Type B pancreatic cell (in vitro differentiated cells): ENCODE measurements at places on chromosomes 2 and 18. TPM values are rescaled to one million over a fixed set of nuclear protein-coding genes. Genes with fewer than 3 reads are reported as not detected.

DNA sequence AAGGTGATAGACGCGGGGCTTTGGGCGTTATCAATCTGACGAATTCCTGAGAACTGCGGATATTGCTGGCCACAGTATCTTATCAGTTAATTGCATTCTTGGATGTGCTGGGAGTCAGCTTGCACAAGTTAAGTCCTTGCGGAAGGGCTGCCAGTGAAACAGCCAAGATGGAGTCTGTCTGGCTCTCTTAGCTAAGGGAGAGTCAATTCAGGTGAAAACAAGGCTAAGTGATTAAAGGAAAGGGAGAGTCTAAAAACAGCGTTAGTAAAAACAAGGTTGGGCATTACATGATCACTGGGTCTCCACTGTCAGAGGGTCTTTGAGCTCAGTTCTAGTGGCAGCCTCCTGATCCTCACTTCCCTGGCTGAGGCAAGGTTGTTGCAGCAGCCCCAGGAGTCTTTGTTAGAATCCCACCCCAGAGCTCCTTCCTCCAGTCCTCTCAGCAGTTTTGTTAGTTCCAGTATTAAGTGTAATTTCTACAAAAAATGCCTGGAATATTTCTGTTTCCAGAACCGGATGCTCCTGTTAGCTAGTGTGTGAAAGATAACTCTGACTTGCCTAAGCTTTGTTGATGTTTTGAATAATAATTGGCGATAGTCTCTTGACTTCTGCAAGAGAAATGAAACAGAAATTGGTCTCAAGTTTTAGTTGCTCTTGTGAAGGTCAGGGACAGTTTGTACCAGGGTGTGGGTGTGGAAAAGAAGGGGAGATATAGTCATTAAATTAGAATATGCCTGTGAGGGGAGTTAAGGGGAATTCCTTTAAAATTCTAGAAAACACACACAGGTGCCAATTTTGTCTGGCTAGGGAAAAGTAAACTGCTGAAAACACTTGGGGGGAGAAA is 10.6 kb downstream of the CFLAR start:
- no peaks in the 10 kb centered on the region for H3K36me3 ChIP-seq
- peaks cover 38% of the 10 kb centered on the region for H3K4me1 ChIP-seq
- H3K4me3 ChIP-seq: no peak overlapping the region
- peak overlapping the region; percentile 88 for H3K27ac ChIP-seq
- no peaks in the 10 kb centered on the region for H3K27me3 ChIP-seq

DNA sequence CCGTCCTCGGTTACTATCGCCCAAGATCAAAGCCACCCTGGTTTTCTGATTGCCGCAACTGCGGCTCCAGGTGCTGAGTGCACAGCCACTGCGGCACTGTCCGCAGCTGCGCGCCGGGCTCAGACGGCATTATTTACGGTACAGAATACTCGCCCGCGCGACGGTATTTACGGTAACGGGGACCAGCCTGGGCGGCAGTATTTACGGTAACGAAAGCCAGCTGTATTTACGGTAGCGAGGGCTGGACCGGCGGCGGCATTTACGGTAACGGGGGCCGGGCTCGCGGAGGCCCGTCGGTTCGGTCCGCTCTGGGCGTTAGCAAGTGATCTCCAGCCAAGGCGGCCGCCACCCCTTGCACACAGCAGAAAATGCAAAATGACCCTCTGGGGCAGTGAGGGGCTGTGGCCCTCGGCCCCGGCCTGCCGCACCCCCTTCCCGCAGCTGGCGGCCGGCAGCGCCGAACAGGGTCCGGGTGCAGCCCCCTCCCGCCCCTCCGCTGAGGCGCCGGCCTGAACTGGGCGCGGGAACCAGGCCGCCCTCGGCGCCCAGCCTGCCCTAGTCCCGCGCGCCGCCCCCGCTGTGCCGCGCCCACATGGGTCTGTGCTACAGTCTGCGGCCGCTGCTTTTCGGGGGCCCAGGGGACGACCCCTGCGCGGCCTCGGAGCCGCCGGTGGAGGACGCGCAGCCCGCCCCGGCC is at the start of gene GNAL:
GNAL (plus strand) TSS at position 293 of the 697 bp plus-strand sequence; CDS start at position 593, 300 bp downstream.
- no peaks in the 10 kb centered on the region for H3K4me1 ChIP-seq
- DNase-seq: peak; percentile 89
- H3K4me3 ChIP-seq: peak within 1 kb of the TSS; percentile 92

The ALPI gene
- total RNA-seq: 1.5 and 6.5 TPM in 2 replicates

The TSPYL6 gene
- not detected in 2 replicates for total RNA-seq

DNA sequence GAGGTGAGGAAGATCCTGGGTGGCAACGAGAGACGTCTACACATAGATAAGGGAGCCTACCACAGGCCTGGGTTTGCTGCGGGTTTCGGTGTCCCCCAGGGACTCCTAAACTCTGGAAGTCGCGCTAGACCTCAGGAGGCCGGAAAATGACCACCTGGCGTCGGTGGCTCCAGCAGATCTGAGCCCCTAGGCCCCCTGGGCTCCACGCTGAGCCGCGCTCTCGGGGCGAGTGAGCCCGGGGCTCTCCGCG is 987 bp upstream of the DLX1 start:
- H3K27me3 ChIP-seq: peaks cover 100% of the 10 kb centered on the region
- peak overlapping the region; percentile 92 for H3K4me3 ChIP-seq
- H3K4me1 ChIP-seq: peaks cover 39% of the 10 kb centered on the region
- peaks cover 10% of the 10 kb centered on the region for H3K36me3 ChIP-seq

The RAB10 gene
- total RNA-seq: 143 and 186 TPM in 2 replicates

The LOXHD1 gene
- not detected in 2 replicates for total RNA-seq

DNA sequence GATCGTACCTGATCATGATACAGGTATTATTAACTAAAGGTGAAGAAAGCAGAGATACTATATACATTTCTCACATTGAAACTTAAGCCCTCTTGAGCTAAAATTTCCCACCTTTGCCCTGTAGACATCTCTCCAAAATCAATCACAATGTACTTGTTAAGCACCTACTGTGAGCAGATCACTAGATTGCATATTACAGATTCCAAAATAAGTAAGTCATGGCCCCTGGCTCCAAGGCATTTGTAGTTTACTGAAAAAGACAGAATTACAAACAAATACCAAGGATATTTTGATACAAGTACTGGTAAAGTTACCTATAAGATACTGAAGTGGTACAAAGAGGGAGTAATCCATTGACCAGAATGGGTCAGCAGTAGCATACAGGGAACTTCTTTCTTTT is 455.3 kb downstream of the STK39 start:
- no peak overlapping the region for H3K27ac ChIP-seq
- H3K4me3 ChIP-seq: no peak overlapping the region
- H3K36me3 ChIP-seq: peaks cover 5% of the 10 kb centered on the region

GRCh38 chr2:193469251-193469650 is 1274.5 kb upstream of the TMEFF2 start:
- no peaks in the 10 kb centered on the region for H3K4me1 ChIP-seq
- no peak overlapping the region for H3K27ac ChIP-seq
- no peaks in the 10 kb centered on the region for H3K27me3 ChIP-seq
- no peak for DNase-seq
- H3K36me3 ChIP-seq: no peaks in the 10 kb centered on the region

GRCh38 chr2:72579591-72580180 is 246.1 kb downstream of the EXOC6B start:
- H3K27ac ChIP-seq: peak overlapping the region; percentile 2
- H3K27me3 ChIP-seq: no peaks in the 10 kb centered on the region
- no peak for DNase-seq
- H3K36me3 ChIP-seq: peaks cover 11% of the 10 kb centered on the region

GRCh38 chr2:21367421-21367820 is 243.7 kb downstream of the TDRD15 start:
- no peak overlapping the region for H3K4me3 ChIP-seq
- no peaks in the 10 kb centered on the region for H3K4me1 ChIP-seq
- H3K27me3 ChIP-seq: peaks cover 6% of the 10 kb centered on the region
- no peak for DNase-seq
- no peaks in the 10 kb centered on the region for H3K36me3 ChIP-seq
- no peak overlapping the region for H3K27ac ChIP-seq

DNA sequence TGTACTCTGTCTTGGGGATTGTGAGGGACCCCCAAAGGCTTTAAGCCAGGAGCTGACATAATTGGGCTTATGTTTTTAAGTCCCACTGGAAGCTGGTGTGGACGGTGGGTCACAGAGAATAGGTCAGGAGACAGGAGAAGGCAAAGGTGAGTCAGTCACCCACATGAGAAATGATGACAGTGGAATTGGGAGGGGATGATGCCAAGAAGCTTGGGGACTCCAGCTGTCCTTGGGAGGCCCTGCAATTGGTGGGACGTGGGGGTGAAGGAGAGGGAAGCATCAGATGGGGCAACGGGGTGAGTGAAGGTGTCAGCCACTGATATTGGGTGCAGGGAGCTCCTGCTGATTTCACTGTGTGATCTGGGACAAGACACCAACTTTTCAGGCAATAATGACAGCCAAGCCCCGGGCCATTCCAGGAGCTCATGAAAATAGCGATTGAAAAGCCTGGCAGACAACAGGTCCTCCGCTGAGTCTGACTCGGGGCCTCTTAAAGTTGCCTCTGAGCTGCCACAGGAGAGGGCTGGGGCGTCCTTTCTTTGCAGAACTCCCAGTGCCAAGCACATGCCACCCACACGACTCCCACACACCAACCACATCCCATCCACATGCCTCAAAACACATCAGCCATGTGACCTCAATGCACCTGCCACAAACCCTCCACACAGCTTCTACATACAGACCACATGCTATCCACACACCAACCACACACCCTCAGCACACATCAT is 13.4 kb downstream of the TNS1 start:
- no peaks in the 10 kb centered on the region for H3K36me3 ChIP-seq
- peak overlapping the region; percentile 94 for H3K27ac ChIP-seq
- peaks cover 11% of the 10 kb centered on the region for H3K27me3 ChIP-seq
- DNase-seq: no peak
- H3K4me1 ChIP-seq: peaks cover 24% of the 10 kb centered on the region

- no peak overlapping the region for H3K27ac ChIP-seq
- H3K27me3 ChIP-seq: no peaks in the 10 kb centered on the region
- H3K4me3 ChIP-seq: no peak overlapping the region
- H3K4me1 ChIP-seq: no peaks in the 10 kb centered on the region
- no peak for DNase-seq
Measured at GRCh38 chr2:23083966-23084365, 301.0 kb upstream of the KLHL29 start.

The UGT1A5 gene
- total RNA-seq: not detected in 2 replicates

The MPP4 gene
- total RNA-seq: 0.46 TPM in 1 of 2 replicates, not detected in the other

The CAPN14 gene
- total RNA-seq: 0.12 and 0.39 TPM in 2 replicates

DNA sequence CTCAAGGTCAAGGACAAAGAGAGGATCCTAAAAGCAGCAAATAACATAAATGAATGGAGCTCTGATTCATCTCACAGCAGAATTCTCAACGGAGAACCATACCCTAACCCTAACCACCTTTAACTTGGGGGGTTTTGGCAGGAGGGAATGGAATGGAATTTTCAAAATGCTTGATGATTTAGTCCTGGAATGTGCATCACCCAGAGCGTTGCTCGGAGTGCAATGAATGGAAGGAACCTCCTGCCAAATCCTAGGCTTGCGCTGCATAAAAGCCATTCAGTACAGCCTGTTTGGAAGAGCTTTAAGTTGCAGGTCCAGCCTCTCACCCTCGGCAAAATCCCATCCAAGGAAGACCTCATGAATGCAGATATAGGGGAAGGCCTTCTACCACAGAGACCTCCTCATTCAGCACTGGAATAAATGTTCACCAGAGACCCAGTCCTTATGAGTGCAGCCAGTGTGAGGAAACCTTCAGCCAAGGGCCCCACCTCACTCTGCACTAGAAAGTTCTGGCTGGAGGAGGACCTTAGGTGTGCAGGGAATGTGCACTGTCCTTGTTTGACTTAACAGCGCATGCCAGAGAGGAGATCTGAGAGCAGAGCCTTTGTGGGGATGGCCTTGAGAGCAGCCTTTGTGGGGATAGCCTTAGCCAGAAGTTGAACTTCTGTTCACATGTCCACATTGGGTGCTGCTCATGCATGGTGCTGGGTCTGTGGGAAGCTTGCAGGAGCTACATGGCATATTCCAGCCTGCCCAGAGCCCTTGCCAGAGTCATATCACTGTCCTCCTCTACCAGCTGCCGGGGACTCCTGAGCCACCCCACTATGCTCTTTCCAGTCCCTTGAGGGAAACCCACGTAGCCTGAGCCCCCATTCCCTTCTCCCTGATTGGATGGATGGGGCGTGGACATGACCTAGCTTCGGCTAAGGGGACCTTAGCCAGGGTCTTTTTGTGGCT is 30.5 kb downstream of the ASB1 start:
- H3K36me3 ChIP-seq: peaks cover 9% of the 10 kb centered on the region
- no peaks in the 10 kb centered on the region for H3K4me1 ChIP-seq
- H3K4me3 ChIP-seq: no peak overlapping the region
- no peak for DNase-seq
- H3K27me3 ChIP-seq: peaks cover 3% of the 10 kb centered on the region

DNA sequence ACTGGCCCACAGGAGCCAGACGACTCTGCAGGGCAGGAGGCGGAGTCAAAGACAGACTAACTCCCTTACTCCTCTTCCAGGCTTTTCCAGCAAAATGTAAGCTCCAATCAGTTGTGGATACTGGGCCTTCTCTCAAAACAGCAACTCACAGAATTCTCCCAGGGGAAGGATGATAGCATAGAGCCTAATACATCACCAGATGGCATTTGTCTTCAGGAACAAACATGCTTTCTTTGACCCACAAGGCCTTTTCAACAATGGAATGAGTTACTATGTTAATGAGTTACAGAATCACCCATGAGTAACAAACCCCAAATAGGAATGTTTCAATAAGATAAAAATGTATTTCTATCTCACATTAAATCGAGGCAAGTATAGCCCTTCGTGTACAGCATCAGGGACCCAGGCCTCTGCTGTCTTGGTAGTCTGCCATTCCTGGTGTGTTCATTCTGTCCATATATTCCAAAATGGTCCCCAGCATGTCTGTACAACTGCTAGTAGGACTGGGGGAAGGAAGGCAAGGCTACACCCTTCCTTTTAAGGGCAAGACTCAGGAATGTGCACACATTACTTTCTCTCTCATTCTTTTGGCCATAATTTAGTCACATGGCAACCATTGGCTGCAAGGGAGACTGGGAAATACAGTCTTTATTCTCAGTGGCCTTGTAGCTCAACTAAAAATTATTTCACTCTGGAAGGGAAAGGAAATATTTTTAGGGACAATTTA is 76.4 kb downstream of the BOD1L2 start:
- no peak overlapping the region for H3K27ac ChIP-seq
- H3K27me3 ChIP-seq: peaks cover 3% of the 10 kb centered on the region
- no peaks in the 10 kb centered on the region for H3K36me3 ChIP-seq

DNA sequence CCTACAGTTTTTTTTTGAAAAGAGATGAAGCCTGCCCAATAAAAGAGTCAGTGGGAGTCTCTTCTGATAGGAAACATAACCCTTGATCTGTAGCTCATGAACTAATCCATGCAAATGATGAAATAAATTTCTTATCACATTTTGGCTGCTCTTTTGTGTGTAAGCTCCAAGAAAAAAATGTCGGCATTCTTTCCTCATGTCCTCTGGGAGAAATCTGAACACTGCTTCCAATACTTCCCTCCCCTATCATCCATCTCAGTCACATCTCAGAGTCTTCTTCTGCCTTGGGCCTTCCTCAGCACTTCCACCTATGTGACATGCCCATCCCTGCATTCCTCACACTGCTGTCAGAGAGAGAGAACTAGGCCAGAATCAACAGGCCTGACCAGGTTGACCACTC is 395.7 kb upstream of the ST6GAL2 start:
- no peaks in the 10 kb centered on the region for H3K4me1 ChIP-seq
- no peak overlapping the region for H3K4me3 ChIP-seq
- no peak overlapping the region for H3K27ac ChIP-seq
- DNase-seq: no peak
- H3K27me3 ChIP-seq: peaks cover 2% of the 10 kb centered on the region
- no peaks in the 10 kb centered on the region for H3K36me3 ChIP-seq

- H3K27me3 ChIP-seq: no peaks in the 10 kb centered on the region
- peaks cover 14% of the 10 kb centered on the region for H3K36me3 ChIP-seq
- peak overlapping the region; percentile 34 for H3K4me3 ChIP-seq
Measured at GRCh38 chr2:28172114-28172898, 220.4 kb upstream of the FOSL2 start.

The ME2 gene
- total RNA-seq: 49.6 and 51.1 TPM in 2 replicates
